ENCODE measurements at places on chromosomes 3 and 15. TPM values are rescaled to one million over a fixed set of nuclear protein-coding genes. Genes with fewer than 3 reads are reported as not detected.
A peak's percentile ranks its signal among the peaks of the same experiment; 100 is the strongest.

Gene EXD1
- total RNA-seq, result not detected

Gene SCN5A
- not detected for total RNA-seq

DNA sequence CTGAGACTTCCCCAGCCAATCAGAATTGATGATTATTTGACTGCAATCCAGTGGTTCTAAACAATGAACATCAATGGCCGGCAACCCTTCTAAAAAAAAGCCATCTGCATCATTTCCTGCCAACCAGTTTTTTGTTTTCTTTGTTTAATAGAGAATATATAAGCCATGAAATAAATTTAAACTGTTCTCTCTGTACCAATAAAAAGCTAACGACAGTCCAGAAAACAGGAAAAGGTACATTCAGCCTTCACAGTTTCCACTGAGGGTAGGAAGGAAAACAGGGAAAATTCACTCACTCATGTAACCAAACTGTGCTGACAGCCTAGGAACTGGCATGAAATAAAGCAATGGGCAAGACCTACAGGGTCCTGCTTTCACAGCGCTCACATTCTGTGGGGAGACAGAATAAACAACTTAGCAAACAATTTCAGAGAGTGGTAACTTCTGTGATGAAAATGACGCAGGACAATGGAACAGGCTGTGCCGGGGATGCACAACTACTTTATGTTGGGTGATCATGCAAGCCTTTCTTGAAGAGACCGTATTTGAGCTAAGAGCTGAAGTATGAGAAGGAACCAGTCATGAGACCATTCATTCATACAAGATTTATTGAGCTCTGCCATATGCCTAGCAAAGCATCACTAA is 630.1 kb downstream of the MAGI1 start:
- no peaks in the 10 kb centered on the region for H3K27me3 ChIP-seq
- no peak overlapping the region for H3K27ac ChIP-seq
- no peak for DNase-seq
- H3K4me1 ChIP-seq, result no peaks in the 10 kb centered on the region
- H3K36me3 ChIP-seq, result no peaks in the 10 kb centered on the region

DNA sequence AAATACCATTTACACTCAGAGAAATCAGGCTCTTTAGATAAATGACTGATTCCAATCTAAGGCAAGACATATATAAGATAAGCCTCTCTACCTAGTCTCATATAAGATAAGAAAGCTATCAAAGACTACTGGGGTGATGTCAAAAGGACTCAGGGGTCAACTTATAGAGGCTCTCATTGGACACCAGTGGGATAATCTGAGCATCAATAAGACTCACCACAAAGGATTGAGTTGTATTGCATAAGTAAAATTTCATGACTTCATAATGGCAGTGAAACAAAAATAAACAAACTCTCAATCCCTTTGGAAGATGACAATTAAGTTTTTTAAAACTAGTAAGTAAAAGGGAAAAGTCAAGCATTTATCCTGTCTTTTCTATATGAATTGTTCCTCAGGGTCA is 317.8 kb downstream of the SHQ1 start:
- no peak for DNase-seq
- H3K4me3 ChIP-seq, result no peak overlapping the region
- peaks cover 4% of the 10 kb centered on the region for H3K36me3 ChIP-seq
- no peak overlapping the region for H3K27ac ChIP-seq
- H3K4me1 ChIP-seq, result peaks cover 11% of the 10 kb centered on the region

DNA sequence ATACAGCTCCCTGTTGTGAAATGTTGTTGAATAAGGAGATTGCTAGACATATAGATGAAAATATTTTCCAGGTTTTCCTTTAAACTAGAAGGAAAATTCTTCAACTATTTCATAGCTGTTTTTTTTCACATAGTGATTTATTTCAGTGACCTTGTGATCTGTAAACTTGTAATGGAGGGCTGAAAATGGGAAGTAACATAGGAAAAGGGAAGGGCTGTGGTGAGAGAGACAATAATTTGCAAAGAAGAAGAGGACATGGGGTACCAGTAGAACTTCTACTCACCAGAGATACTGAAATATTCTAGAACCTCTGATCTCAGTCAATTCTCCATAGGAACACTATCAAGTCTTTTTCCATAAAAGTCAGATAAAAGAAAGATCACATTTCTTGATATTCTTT is 60.4 kb downstream of the PLS1 start:
- no peaks in the 10 kb centered on the region for H3K27me3 ChIP-seq
- no peaks in the 10 kb centered on the region for H3K4me1 ChIP-seq
- H3K36me3 ChIP-seq, result no peaks in the 10 kb centered on the region
- no peak overlapping the region for H3K27ac ChIP-seq

- H3K4me1 ChIP-seq, result no peaks in the 10 kb centered on the region
- no peak overlapping the region for H3K27ac ChIP-seq
- no peaks in the 10 kb centered on the region for H3K27me3 ChIP-seq
- no peak overlapping the region for H3K4me3 ChIP-seq
- DNase-seq, result no peak
These were observed 33.4 kb upstream of the RAD18 start for GRCh38 chr3:8996681-8997121.

DNA sequence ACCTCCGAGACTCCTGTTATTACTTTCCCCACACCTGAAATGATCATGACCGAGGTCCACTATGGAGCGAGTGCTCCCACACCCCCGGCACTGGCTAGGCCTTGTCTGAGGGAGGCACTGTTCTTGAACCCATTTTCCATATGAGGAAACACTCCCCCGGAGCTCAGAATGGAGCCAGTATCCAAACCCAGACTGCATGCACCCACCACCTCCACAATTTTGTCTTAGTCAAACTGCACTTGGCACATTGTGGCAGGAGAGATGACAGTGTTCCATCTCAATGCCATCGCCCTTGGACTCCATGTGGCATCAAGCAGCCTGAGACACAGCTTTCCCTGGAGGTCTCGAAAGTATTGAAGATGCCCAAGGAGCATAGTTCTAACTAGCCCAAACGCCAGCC is 154.1 kb downstream of the NUP210 start:
- H3K4me1 ChIP-seq, result peaks cover 7% of the 10 kb centered on the region
- no peaks in the 10 kb centered on the region for H3K36me3 ChIP-seq
- no peak overlapping the region for H3K27ac ChIP-seq
- H3K4me3 ChIP-seq, result no peak overlapping the region

DNA sequence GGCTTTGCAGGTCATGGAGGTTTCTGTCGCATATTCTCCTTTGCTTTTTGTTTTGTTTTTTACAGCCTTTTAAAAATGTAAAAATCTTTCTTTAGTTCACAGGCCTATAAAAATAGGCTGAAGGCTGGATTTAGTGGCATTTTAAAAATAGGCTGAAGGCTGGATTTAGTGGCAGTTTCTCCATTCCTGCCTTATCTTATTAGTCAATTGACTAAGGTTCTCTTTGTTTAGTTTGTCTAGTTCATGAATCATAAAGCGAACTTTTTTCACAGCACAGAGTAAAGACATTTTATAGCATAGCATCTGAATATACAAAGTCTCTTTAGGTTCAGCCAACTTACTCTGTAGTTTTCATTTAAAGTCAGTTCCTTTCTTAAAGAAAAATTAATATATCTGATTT is 31.4 kb downstream of the AP4E1 start:
- no peaks in the 10 kb centered on the region for H3K4me1 ChIP-seq
- no peak overlapping the region for H3K27ac ChIP-seq
- no peaks in the 10 kb centered on the region for H3K27me3 ChIP-seq
- no peak for DNase-seq
- H3K4me3 ChIP-seq, result no peak overlapping the region
- peaks cover 31% of the 10 kb centered on the region for H3K36me3 ChIP-seq

DNA sequence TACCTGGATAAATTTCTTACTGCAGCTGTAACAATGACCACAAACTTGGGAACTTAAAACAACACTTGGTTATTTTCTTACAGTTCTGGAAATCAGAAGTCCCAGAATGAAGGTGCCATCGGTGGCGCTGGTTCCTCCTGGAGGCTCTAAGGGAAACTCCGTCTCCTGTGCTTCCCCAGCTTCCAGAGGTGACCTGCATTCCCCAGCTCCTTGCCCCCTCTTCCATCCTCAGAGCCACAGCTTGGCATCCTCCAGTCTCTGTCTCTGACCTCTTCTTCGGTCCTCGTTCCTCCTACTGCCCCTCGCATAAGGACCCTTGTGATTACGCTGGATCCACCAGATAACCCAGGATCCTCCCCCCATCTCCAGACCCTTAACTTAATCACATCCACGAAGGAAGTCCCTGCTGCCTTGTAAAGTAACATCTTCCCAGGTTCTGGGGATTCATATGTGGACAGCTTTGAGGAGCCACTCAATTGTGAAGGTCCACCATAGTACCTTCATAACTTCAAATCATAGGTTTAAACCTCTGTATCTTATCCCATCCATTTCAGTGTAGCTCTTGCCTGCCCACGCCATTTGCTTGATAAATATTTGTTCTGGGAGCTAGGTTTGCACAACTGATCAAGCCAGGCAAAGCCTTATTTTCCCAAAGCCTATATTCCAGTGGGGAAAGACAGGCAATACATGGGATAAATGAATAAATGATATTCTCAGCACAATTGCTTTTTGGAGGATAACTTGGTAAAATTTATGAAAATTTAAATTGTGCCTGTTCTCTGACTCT is 34.8 kb downstream of the KLF15 start:
- H3K36me3 ChIP-seq, result no peaks in the 10 kb centered on the region
- H3K4me3 ChIP-seq, result no peak overlapping the region
- H3K27me3 ChIP-seq, result no peaks in the 10 kb centered on the region
- no peak overlapping the region for H3K27ac ChIP-seq
- no peak for DNase-seq
- H3K4me1 ChIP-seq, result no peaks in the 10 kb centered on the region

Gene CATSPER2
- total RNA-seq, result 8.9 TPM

Gene SLC12A1
- not detected for total RNA-seq

Gene PPARG
- total RNA-seq, result 4.6 TPM

DNA sequence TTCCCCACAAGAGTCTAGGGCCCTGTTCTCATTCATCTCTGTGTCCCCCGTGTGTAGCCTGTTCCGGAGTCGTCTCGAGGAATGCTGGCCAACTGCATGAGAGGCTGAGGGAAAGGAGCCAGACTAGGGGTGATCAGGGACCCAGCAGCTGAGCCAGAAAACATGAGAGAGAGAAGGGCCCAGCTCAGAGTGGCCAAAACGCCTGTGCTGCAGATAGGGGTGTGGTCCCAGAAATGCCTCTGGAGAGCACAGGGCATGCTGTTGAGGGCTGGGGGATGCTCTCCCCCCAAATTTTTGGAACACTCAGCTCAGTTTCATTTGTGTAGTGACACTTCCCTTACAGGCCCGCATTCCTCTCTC is 14.1 kb downstream of the CYP1A2 start:
- no peak for DNase-seq
- H3K27ac ChIP-seq, result no peak overlapping the region
- no peaks in the 10 kb centered on the region for H3K4me1 ChIP-seq
- no peaks in the 10 kb centered on the region for H3K36me3 ChIP-seq
- H3K4me3 ChIP-seq, result no peak overlapping the region

- no peak overlapping the region for H3K27ac ChIP-seq
- DNase-seq, result peak; percentile 66
- H3K27me3 ChIP-seq, result peaks cover 25% of the 10 kb centered on the region
- peak overlapping the region; percentile 84 for H3K4me3 ChIP-seq
- H3K36me3 ChIP-seq, result no peaks in the 10 kb centered on the region
These were observed 69.8 kb downstream of the SQOR start for GRCh38 chr15:45704329-45705249.

Gene CCR9
- not detected for total RNA-seq

GRCh38 chr3:66095295-66096001 is 56.7 kb upstream of the MAGI1 start:
- H3K27me3 ChIP-seq, result peaks cover 2% of the 10 kb centered on the region
- H3K36me3 ChIP-seq, result no peaks in the 10 kb centered on the region
- no peak overlapping the region for H3K27ac ChIP-seq
- no peak for DNase-seq
- H3K4me3 ChIP-seq, result no peak overlapping the region

DNA sequence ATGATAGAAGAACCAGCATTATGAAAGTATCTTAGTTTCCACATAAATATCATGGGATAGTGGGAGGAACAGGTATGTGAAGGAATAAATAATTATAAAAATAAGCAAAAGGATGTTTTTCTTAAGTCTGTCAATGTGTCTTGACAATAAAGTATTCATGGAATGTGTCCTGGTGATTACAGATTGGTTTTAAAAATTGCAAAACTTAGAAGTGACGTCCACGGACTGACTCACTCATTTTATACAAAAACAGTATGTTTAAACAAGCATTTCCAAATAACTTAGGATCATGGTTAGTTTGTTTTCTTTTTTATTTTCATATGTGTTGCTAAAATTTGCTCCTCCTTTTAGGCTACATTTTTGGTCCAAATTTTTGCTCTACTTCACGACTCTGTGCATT is 687.0 kb upstream of the NECTIN3 start:
- H3K4me3 ChIP-seq, result no peak overlapping the region
- no peaks in the 10 kb centered on the region for H3K27me3 ChIP-seq
- DNase-seq, result no peak
- no peak overlapping the region for H3K27ac ChIP-seq
- no peaks in the 10 kb centered on the region for H3K4me1 ChIP-seq

GRCh38 chr15:98324341-98324970 is 323.9 kb upstream of the IGF1R start:
- H3K4me3 ChIP-seq, result no peak overlapping the region
- DNase-seq, result no peak
- no peak overlapping the region for H3K27ac ChIP-seq
- H3K27me3 ChIP-seq, result no peaks in the 10 kb centered on the region
- no peaks in the 10 kb centered on the region for H3K36me3 ChIP-seq

- peaks cover 19% of the 10 kb centered on the region for H3K4me1 ChIP-seq
- no peaks in the 10 kb centered on the region for H3K27me3 ChIP-seq
- H3K4me3 ChIP-seq, result peak overlapping the region; percentile 73
- DNase-seq, result no peak
These were observed 20.0 kb downstream of the SHF start for GRCh38 chr15:45167631-45168205.

GRCh38 chr3:173371848-173372487 is 25.6 kb upstream of the NLGN1 start:
- H3K27me3 ChIP-seq, result no peaks in the 10 kb centered on the region
- H3K4me1 ChIP-seq, result no peaks in the 10 kb centered on the region

Gene NR1I2
- 0.17 TPM for total RNA-seq

- DNase-seq, result no peak
- peaks cover 2% of the 10 kb centered on the region for H3K4me1 ChIP-seq
- H3K4me3 ChIP-seq, result no peak overlapping the region
- no peak overlapping the region for H3K27ac ChIP-seq
These were observed 16.9 kb upstream of the RAB7A start for GRCh38 chr3:128709038-128709437.

DNA sequence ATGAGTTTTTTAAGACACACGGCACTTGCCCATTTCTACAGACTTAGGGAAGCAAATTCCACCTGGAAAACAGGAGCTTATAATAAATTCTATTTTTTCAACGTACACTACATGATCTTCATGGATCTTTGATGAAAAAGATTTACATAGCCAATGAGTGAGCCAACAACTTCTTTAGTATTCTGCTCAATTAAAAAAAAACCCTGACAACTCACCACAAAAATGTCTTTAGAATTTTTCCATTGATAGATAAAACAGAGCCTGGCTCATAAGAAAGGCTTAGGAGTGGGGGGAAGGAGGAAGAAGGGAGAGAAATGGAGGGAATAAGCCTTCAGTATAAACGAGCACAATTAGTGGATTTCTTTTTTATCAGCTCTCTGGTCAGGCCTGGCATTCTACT is 126.7 kb downstream of the ATP10A start:
- H3K36me3 ChIP-seq, result peaks cover 22% of the 10 kb centered on the region
- H3K4me1 ChIP-seq, result peaks cover 17% of the 10 kb centered on the region
- H3K27ac ChIP-seq, result no peak overlapping the region
- no peak for DNase-seq
- H3K4me3 ChIP-seq, result no peak overlapping the region
- H3K27me3 ChIP-seq, result no peaks in the 10 kb centered on the region

GRCh38 chr15:101049856-101050622 is 130.9 kb downstream of the LRRK1 start:
- no peak overlapping the region for H3K27ac ChIP-seq
- H3K4me1 ChIP-seq, result no peaks in the 10 kb centered on the region
- DNase-seq, result no peak
- no peaks in the 10 kb centered on the region for H3K27me3 ChIP-seq
- H3K36me3 ChIP-seq, result no peaks in the 10 kb centered on the region
- H3K4me3 ChIP-seq, result no peak overlapping the region

Gene TMIE
- not detected for total RNA-seq

Gene SPRED1
- 0.44 TPM for total RNA-seq

Measured in activated CD4-positive, alpha-beta T cell treated with anti-CD3 and anti-CD28 coated beads, Interleukin-2, amount 10 ng/mL, durations not matched to agents 24 days and 14 days (primary cell).